ENCODE measurements at places on chromosomes 13 and 19. TPM values are rescaled to one million over a fixed set of nuclear protein-coding genes. Genes with fewer than 3 reads are reported as not detected.

DNA sequence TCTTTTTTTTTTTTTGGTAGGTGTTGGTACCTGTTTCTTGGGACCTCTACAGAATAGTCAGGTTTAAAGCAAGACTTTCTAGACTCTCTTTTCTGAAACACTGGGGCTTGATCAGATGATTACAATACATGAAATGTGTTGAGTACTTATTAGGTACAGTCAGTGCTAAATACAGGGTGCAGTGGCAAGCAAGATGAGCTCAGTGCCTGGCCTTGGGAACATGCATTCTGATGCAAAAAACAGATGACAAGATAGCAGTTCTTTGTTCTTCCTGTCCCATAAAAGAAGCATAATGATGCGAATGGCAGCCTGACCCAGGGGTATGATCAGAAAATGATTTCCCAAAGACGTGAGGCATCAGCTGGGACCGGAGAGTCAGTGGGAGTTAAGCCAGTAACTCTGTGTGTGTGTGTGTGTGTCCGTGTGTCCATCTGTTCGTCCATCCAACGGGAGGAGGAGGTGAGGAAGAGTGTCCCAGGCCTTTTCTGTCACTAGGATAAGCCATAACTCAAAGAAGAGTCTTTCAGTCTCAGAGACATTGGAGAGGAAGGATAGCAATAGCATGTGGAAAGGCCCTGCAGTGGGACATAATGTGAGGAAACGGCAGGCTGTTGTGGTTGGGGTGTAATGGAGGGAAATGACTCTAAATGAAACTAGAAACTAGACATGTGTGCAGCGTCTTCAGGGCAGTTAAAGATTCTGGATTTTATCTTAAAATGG lies 32.2 kb downstream of the SLAIN1 start:
- DNase-seq = no peak

GRCh38 chr19:12159773-12160414 lies 3.0 kb upstream of the ZNF136 start:
- DNase-seq = no peak

DNA sequence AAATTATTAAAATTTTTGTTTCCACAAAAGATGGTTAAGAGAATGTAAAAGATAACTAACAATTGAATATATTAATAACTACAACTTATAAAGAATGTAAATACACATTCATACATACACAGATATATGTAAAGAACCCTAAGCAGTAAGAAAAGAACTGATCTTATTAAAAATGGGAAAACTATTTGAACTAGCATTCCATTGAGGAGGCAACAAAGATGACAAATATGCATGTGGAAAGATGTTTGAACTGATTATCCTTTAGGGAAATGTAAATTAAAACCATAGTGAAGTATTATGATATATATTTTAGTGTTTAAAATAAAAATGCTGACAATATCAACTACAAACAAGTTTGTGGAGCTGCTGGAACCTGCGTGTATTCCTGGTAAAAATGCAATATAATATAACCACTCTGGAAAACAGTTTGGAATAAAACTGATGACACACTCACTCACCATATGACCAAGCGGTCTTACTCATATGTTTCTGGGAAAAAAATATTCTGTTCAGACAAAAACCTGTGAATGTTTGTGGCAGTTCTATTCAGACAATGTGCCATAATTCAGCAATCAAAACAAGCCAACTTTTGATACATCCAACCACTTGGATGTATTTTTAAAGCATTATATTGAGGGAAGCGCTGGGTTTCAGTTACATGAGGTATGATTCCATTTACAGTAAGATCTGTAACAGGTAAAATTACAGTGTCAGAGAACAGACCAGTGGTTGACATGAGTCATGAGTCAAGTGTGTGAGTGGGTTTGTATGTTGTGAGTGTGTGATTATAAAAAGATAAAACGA lies 694.4 kb upstream of the SLITRK5 start:
- no peak for DNase-seq

DNA sequence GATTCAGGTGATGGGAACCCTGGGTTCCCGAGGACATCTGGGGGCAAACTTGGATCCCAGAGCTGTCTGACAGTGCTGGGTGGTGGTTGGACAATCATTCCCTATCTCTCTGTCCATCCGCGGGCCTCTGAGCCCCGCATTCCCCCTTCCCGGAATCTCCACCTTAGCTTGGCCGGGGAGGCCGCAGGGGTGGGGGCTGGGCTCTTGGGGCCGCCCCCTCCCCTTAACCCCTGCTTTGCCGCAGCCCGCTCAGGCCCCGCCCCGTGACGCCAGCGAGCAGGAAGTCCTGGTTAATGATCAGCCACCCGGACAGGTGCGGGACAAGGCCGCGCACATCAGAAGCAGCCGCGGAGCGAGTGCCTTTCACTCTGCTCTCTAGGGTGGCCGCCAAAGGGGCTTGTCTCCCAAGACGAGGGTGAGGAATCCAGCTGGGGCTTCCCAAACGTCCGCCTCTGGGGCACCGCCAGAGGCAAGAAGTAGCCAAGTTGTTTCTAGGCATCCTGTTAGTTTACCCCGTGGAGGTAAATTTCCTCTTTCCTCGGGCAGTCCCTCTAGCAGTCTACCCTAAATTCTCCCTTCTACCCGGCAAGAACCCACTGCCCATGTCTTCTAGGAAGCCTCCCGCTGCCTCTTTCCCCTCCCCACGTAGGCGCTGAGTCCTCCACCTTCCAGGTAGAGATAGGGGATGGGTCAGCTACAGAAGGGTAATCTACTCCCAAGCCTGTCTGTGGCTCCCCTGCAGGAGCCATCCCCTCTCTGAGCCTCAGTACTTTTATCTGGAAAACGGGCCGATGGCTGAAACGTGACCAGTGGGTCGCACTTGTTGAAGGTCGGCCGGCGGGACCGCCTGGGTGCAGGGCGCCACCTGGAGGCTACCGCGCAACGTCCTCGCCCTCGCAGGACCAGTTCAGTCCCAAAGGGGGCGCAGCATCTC lies 3.0 kb downstream of the IRF2BP1 start:
- DNase-seq = no peak

DNA sequence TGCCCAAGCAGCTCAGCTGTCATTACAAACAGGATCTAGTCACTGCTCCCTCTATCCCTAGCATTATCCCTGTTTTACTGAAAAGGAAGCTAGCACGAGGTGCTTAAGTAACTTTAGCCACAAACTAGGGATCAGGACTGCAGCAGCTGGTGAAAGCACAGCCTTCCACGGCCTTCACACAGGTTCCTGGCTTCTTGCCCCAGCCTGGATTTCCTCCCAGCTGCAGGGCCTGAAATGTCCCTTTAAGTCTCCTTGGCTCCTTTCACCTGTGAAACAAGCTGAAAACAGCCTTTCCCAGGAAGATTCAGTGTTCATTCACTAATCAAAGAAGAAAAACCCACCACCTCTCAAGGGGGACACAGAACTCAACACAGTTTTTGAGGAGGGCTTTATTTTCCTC lies 754.5 kb downstream of the DIAPH3 start:
- DNase-seq = no peak

DNA sequence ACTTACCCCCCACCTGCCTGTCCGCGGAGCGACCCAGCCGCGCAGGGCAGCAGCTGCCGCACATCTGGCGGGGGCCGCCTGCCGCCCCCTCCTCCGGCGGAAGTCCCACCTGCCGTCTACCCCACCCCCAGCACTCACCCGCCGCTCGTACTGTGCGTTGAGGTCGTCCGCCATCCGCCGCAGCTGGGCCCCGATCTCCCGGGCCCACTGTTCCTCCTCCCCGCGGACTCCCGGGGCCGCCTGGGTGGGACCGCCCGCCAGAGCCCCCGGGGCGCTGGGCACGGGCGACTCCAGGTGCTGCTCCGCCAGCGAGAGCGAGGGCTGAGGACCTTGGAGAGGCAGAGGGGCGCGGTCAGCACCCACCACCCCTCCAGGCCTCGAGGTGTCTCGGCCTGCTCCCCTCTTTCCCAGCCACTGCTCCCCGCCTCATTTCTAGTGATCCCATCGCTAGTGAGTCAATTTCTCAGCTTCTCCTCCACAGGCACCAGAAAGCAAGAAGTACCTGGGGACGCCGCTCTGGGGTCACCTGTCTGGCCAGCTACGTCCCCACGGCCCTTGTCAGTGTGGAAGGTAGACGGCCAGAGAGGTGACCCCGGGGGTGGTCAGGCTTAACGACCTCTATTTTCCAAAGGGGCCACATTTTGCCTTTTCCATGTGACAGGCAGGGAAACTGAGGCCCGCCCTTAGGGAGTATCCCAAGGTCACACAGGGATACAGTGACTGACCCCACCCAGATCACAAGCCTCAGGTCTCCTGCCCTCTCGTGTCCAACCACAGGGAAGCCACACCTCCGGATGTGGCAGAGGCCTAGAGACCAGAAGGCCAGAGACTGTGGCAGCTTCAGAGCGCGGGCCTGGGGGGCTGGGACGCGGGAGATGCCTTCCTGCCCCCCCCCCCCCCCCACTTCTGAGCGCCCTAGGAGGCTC lies 4.3 kb downstream of the BBC3 start:
- DNase-seq = no peak

GRCh38 chr13:99104396-99104795 lies 96.3 kb upstream of the UBAC2 start:
- no peak for DNase-seq

GRCh38 chr13:106917024-106917571 lies 349.2 kb upstream of the ARGLU1 start:
- DNase-seq = peak; percentile 10

DNA sequence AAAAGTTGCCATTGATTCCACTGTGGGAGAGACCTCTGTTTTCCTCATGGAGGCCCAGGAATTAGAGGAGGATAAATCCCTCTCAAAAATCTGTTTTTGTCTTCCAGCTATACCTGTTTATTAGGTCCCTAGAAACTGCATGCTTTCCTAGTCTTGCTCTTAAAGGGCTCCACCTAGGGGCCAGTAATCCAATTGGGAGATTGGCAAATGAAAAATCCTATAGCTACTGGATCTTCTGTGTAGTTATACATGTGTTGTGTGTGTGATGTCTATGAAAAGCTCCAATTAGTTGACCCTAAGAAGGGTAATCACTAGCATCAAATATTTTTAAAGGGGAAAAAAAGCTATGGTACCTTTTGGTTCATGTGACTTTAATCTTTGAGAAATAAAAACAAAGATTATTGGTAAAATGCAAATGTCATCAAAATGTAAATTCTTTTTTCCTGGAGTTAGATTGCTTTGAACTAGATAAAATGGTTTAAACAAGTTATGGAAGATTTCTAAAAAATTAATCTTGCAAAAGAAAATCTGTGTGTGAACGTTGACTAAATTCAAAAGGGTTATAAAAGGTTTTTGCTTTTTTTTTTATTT lies 63.4 kb upstream of the C1QTNF9B start:
- no peak for DNase-seq

- DNase-seq = no peak
These were observed 173.2 kb downstream of the DCLK1 start for GRCh38 chr13:35957996-35958395.

- no peak for DNase-seq
These were observed 470.8 kb downstream of the PCDH20 start for GRCh38 chr13:60944863-60945262.

GRCh38 chr13:111247552-111247951 lies 72.9 kb upstream of the TEX29 start:
- DNase-seq = no peak

GRCh38 chr13:83845106-83845505 lies 37.2 kb downstream of the SLITRK1 start:
- DNase-seq = no peak

DNA sequence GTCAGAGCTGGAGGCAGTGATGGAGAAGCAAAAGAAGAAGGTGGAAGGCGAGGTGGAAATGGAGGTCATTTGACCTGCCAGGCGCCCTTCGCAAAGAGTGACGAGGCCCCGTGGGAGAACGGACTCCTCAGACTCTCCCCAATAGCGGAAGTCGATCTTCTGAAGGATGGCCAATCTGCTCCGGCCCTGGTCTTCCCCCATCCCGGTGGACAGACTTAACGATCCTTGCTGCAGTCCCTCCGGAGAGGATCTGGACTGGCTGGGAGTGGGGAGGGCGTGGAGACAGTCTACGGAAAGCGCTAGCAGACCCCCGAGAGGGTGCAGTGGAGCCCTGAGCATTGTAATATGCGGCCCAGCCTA lies 11.9 kb downstream of the EPS8L1 start:
- no peak for DNase-seq

GRCh38 chr13:35630551-35631275 lies 154.2 kb upstream of the MAB21L1 start:
- DNase-seq = peak; percentile 10

GRCh38 chr13:45682494-45683008 lies 19.6 kb upstream of the CBY2 start:
- DNase-seq = no peak

GRCh38 chr13:110238818-110239195 lies 68.2 kb downstream of the COL4A1 start:
- DNase-seq = no peak

DNA sequence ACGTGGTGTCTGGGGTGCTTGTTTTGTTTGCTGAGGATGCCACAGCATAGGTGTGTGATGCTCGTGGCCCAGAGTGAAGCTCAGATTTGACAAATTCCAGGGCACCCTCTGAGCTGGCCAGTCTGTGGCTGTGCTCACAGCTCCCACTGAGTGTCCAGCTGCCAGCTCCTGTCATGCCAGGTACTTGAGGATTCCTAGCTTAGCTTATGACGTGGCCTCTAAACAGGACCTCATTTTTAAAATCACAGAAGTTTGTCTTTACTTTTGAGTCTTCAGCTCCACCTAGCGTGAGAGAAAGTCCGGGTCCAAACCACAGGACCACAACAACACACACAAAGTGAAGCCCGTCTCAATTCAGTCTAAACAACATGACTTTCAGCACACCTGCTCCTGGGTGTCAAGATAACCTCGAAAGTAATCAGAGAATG lies 117.3 kb downstream of the RAB20 start:
- no peak for DNase-seq

GRCh38 chr13:40102854-40103253 lies 447.4 kb downstream of the COG6 start:
- DNase-seq = no peak

GRCh38 chr13:20198781-20199180 lies 6.0 kb upstream of the GJB2 start:
- DNase-seq = no peak

LILRB2 gene
- 1.8 TPM for polyA plus RNA-seq

SYCN gene
- not detected for polyA plus RNA-seq

STX10 gene
- polyA plus RNA-seq = 78.8 TPM

IGFL2 gene
- polyA plus RNA-seq = not detected

CALR3 gene
- polyA plus RNA-seq = not detected

GPR183 gene
- 2.3 TPM for polyA plus RNA-seq

STOML3 gene
- polyA plus RNA-seq = 0.08 TPM

ZNF418 gene
- 29.3 TPM for polyA plus RNA-seq

PNMA8A gene
- polyA plus RNA-seq = 75.2 TPM

TNFAIP8L1 gene
- polyA plus RNA-seq = 14.1 TPM

Data from left renal cortex interstitium (tissue), 4 donors.